Foreskin keratinocyte (primary cell): ENCODE measurements at places on chromosomes 5 and 9. TPM values are rescaled to one million over a fixed set of nuclear protein-coding genes. Genes with fewer than 3 reads are reported as not detected.

- no peak for DNase-seq
These were observed 4.9 kb downstream of the TPRN start for GRCh38 chr9:137195525-137196220.

GRCh38 chr5:96601200-96601599, 61.0 kb upstream of the CAST start:
- no peak for DNase-seq

- peak; percentile 76 for DNase-seq
These were observed 139.5 kb upstream of the KLF9 start for GRCh38 chr9:70553707-70554673.

- DNase-seq, result no peak
These were observed 354.0 kb upstream of the CLINT1 start for GRCh38 chr5:158212917-158213316.

GRCh38 chr5:57298985-57299491, 125.2 kb downstream of the GPBP1 start:
- peak; percentile 43 for DNase-seq

DNA sequence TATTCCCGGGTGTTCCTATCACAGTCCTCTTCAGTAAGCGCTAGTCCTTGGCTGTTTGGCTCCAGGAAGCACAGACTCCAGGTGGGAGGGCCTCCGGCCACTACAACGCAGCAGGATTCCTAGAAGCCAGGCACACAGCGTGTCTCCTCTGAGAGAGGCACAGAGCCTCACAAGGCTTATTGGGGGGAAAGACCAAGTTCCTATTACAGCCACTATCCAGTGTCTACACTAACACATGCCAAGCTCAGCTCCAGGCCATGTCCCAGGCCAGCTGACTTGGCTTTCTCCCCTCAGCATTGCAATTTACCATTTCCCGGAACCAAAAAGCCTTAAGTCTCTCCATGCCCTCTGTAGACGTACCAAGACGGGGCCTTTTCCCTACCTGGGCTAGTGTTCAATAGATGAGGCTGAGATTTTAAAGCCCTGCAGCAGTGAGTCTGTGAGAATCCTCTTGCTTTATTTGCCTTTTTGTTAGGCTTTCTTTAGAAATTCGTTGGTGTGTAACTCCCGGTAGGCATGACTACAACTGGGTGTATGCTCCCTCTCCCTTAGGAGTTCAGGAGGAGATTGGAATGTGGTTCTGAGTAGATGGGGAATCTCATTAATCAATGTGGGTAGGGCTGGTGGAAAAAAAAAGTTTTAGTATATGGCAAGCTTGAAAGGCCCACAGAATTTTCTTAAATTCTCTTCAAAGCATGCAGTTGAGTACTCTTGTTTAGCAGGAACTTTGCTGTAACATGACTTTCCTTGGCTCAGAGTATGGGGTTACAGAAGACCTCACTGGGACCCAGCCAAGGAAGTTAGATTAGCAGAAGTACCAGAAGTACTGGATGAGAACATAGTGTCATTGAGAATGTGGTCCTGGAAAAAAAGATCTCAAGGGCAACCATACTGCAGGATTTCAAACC, 84.3 kb upstream of the SLC1A3 start:
- DNase-seq, result peak; percentile 51

Gene MACIR
- 11.3 and 11.4 TPM in 2 replicates for total RNA-seq

Gene FAM120A
- total RNA-seq, result 110 and 122 TPM in 2 replicates

Gene UNC13B
- 15.1 and 15.3 TPM in 2 replicates for total RNA-seq

Gene MORN5
- not detected in 2 replicates for total RNA-seq
